Small intestine (tissue), 16 donors: ENCODE measurements at places on chromosomes 12 and 14. TPM values are rescaled to one million over a fixed set of nuclear protein-coding genes. Genes with fewer than 3 reads are reported as not detected.

Gene HHIPL1
- 0.59 TPM for polyA plus RNA-seq

Gene OLR1
- 0.18 TPM for polyA plus RNA-seq

Gene BEGAIN
- polyA plus RNA-seq, result 2.9 TPM

Gene GLS2
- 2.1 TPM for polyA plus RNA-seq

Gene PPTC7
- polyA plus RNA-seq, result 10.1 TPM

Gene PRIMA1
- polyA plus RNA-seq, result 0.22 TPM

Gene BCL2L2
- 44.0 TPM for polyA plus RNA-seq

Gene HCAR2
- 0.52 TPM for polyA plus RNA-seq

Gene GPR68
- polyA plus RNA-seq, result 0.54 TPM

Gene CATSPERB
- polyA plus RNA-seq, result 0.89 TPM

Gene ESRRB
- not detected for polyA plus RNA-seq

Gene SCFD1
- 73.8 TPM for polyA plus RNA-seq

Gene CLEC6A
- 0.04 TPM for polyA plus RNA-seq

Gene DNAJC22
- 25.3 TPM for polyA plus RNA-seq

Gene OR6C2
- not detected for polyA plus RNA-seq

Gene MMP17
- 2.5 TPM for polyA plus RNA-seq

Gene ALDH1L2
- 0.54 TPM for polyA plus RNA-seq

Gene PROX2
- not detected for polyA plus RNA-seq

Gene TSPAN9
- 23.1 TPM for polyA plus RNA-seq

Gene VRTN
- not detected for polyA plus RNA-seq

Gene LMNTD1
- 0.12 TPM for polyA plus RNA-seq

Gene PKP2
- 31.3 TPM for polyA plus RNA-seq

Gene OAS3
- 13.1 TPM for polyA plus RNA-seq

Gene RNASE3
- 0.12 TPM for polyA plus RNA-seq

Gene DBX2
- polyA plus RNA-seq, result 0.01 TPM

Gene DEPDC4
- 3.6 TPM for polyA plus RNA-seq

Gene SMCO2
- polyA plus RNA-seq, result 0.28 TPM

Gene CD69
- 7.1 TPM for polyA plus RNA-seq

Gene MYF6
- not detected for polyA plus RNA-seq

Gene NEUROD4
- polyA plus RNA-seq, result not detected

Gene TDG
- polyA plus RNA-seq, result 13.1 TPM

Gene GPHN
- polyA plus RNA-seq, result 24.2 TPM

Gene BIN2
- 1.6 TPM for polyA plus RNA-seq

Gene ASPG
- polyA plus RNA-seq, result 0.43 TPM

Gene TRHDE
- polyA plus RNA-seq, result 1.3 TPM

Gene ACOT4
- 11.3 TPM for polyA plus RNA-seq

Gene CCER1
- polyA plus RNA-seq, result not detected

Gene AQP2
- polyA plus RNA-seq, result 0.04 TPM

Gene RNASE2
- polyA plus RNA-seq, result not detected

Gene LTBP2
- 0.22 TPM for polyA plus RNA-seq

Gene ACOT6
- not detected for polyA plus RNA-seq

Gene SERPINA5
- 0.54 TPM for polyA plus RNA-seq

Gene RNASE1
- 229 TPM for polyA plus RNA-seq

Gene LBHD2
- polyA plus RNA-seq, result not detected

Gene BBOF1
- 0.89 TPM for polyA plus RNA-seq

Gene RDH5
- 19.2 TPM for polyA plus RNA-seq

Gene SIX6
- polyA plus RNA-seq, result not detected

Gene PLEKHG7
- polyA plus RNA-seq, result 0.22 TPM

Gene ENTPD5
- 38.7 TPM for polyA plus RNA-seq

Gene PPP1R1A
- polyA plus RNA-seq, result 15.8 TPM

Gene KCNH5
- 0.01 TPM for polyA plus RNA-seq

Gene MYRFL
- polyA plus RNA-seq, result 54.3 TPM

Gene WDHD1
- polyA plus RNA-seq, result 0.54 TPM

Gene PMEL
- 6.3 TPM for polyA plus RNA-seq

Gene REP15
- polyA plus RNA-seq, result 58.8 TPM

Gene HOXC10
- 1.2 TPM for polyA plus RNA-seq

Gene ACSS3
- polyA plus RNA-seq, result 0.22 TPM
